ENCODE measurements at places on chromosomes 4 and X. TPM values are rescaled to one million over a fixed set of nuclear protein-coding genes. Genes with fewer than 3 reads are reported as not detected.

DNA sequence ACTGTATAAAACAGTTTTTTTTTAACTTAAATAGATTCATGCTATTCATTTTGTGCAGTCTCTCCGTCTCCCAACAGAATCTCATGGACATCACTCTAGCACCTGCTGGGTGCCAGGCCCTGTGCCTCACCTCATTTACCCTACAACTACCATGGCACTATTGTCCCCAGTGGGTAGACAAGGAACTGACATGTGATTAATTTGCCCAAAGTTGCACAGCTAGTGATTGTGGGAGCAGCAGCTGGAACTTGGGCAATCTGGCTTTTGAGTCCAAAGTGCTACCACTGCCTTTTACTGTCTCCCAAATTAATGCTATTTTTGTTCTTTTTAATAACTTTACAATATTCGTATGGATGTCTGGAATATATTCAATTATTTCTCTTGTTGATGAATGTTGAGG lies 11.2 kb upstream of the PGRMC2 start:
- DNase-seq: no peak
- H3K4me1 ChIP-seq: peaks cover 19% of the 10 kb centered on the region
- no peak overlapping the region for H3K4me3 ChIP-seq
- no peaks in the 10 kb centered on the region for H3K27me3 ChIP-seq
- no peaks in the 10 kb centered on the region for H3K36me3 ChIP-seq

GRCh38 chr4:119016636-119017035 lies 119.0 kb upstream of the MYOZ2 start:
- H3K4me1 ChIP-seq: peaks cover 58% of the 10 kb centered on the region
- DNase-seq: peak; percentile 91
- H3K27me3 ChIP-seq: no peaks in the 10 kb centered on the region
- no peaks in the 10 kb centered on the region for H3K36me3 ChIP-seq

DNA sequence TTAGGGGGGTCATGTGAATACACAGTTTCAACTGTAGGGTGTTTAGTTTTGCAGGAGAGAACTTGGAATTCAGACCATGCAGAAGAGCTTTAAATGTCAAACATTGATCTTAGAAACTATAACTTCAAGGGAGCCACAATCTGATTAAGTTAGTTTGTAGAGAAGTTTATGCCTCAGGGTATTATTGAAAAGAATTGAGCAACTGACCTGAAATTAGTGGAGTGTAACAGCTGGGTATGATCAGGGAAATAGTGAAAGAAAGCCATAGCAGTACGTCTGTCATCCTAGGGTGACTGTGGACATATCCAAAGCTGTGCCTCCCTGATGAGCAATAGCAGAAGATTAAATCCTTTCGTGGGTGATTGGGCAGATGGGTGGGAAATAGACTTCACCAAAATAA lies 63.8 kb downstream of the FAM47B start:
- DNase-seq: no peak
- no peaks in the 10 kb centered on the region for H3K27me3 ChIP-seq
- no peak overlapping the region for H3K4me3 ChIP-seq
- H3K27ac ChIP-seq: no peak overlapping the region

DNA sequence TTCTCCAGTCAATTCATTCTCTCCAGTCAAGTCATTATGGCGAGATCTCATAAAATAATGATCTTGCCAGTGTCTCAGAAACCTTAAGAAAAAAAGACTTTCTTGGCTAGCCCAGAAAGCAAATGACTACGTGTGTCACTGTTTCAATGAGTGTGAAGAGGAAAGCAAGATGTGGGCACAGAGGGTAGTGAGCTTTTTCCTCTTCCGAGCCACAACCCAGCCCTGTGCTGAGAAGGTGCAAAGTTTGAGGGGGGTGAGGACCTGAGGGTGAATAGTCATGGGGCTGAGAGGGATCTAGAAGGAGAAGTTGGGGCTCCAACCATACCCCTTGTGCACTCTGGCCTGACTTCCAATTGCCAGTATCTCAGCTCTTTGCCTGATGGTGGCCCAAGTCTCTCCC lies 85.6 kb upstream of the EGFL6 start:
- no peaks in the 10 kb centered on the region for H3K27me3 ChIP-seq
- H3K27ac ChIP-seq: no peak overlapping the region
- H3K4me3 ChIP-seq: no peak overlapping the region
- H3K4me1 ChIP-seq: peaks cover 28% of the 10 kb centered on the region
- DNase-seq: no peak
- no peaks in the 10 kb centered on the region for H3K36me3 ChIP-seq

GRCh38 chr4:177369372-177369771 lies 59.7 kb downstream of the NEIL3 start:
- peak; percentile 63 for DNase-seq
- peaks cover 45% of the 10 kb centered on the region for H3K4me1 ChIP-seq
- peak overlapping the region; percentile 64 for H3K27ac ChIP-seq
- no peaks in the 10 kb centered on the region for H3K27me3 ChIP-seq

- H3K4me1 ChIP-seq: peaks cover 23% of the 10 kb centered on the region
- peaks cover 1% of the 10 kb centered on the region for H3K27me3 ChIP-seq
- no peak overlapping the region for H3K27ac ChIP-seq
- peaks cover 8% of the 10 kb centered on the region for H3K36me3 ChIP-seq
- H3K4me3 ChIP-seq: peak overlapping the region; percentile 100
- DNase-seq: no peak
Observed at GRCh38 chrX:107119283-107119682, 661 bp upstream of the RBM41 start.

DNA sequence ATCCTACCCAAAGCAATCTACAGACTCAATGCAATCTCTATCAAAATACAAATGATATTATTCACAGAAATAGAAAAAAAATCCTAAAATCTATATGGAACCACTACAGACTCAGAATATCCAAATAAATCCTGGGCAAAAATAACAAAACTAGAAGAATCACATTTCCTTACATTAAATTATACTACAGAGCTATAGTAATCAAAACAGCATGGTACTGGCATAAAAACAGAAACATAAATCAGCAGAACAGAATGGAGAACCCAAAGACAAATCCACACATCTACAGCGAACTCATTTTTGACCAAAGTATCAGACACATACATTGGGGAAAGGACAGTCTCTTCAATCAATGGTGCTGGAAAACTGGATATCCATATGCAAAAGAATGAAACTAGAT lies 304.1 kb upstream of the FGF13 start:
- H3K36me3 ChIP-seq: no peaks in the 10 kb centered on the region
- no peak for DNase-seq
- H3K4me1 ChIP-seq: no peaks in the 10 kb centered on the region
- no peaks in the 10 kb centered on the region for H3K27me3 ChIP-seq
- H3K4me3 ChIP-seq: no peak overlapping the region

Gene GPRASP1
- total RNA-seq: 1.00 TPM

Gene CLNK
- total RNA-seq: not detected

Gene SORBS2
- total RNA-seq: 3.6 TPM
